ENCODE measurements at places on chromosomes 1 and 21.
A peak's percentile ranks its signal among the peaks of the same experiment; 100 is the strongest.

GRCh38 chr21:38626306-38626705 is 128.0 kb upstream of the ERG start:
- no peaks in the 10 kb centered on the region for H3K36me3 ChIP-seq
- H3K27ac ChIP-seq = no peak overlapping the region
- no peak overlapping the region for H3K4me3 ChIP-seq
- peaks cover 13% of the 10 kb centered on the region for H3K27me3 ChIP-seq
- no peak for DNase-seq

DNA sequence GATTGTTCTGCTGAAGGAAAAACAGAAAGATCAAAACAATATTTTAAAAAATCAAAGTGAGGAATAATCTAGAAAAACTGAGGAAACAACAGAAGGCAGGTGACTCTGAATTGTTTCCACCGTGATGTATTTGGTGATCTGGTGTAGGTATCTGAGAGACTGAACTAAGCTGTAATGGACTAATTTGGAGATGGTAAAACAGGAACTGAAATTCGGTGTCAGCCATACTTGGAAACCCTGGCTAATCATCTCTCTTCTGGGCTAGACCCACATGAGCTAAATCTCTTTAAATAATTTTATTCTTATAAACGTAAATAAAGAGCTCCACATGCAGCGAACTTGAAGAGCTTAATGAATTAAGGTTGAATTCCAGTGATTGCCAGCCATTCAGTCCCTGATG is 1226.1 kb downstream of the NCAM2 start:
- H3K27ac ChIP-seq = no peak overlapping the region
- DNase-seq = no peak
- no peaks in the 10 kb centered on the region for H3K27me3 ChIP-seq
- no peaks in the 10 kb centered on the region for H3K36me3 ChIP-seq

GRCh38 chr1:18463984-18464664 is 16.6 kb upstream of the KLHDC7A start:
- H3K4me1 ChIP-seq = no peaks in the 10 kb centered on the region
- DNase-seq = no peak
- peaks cover 26% of the 10 kb centered on the region for H3K27me3 ChIP-seq
- no peak overlapping the region for H3K27ac ChIP-seq
- H3K4me3 ChIP-seq = no peak overlapping the region

GRCh38 chr1:201324306-201324705 is 41.0 kb downstream of the PKP1 start:
- DNase-seq = no peak
- H3K27me3 ChIP-seq = peaks cover 42% of the 10 kb centered on the region
- no peak overlapping the region for H3K4me3 ChIP-seq
- no peak overlapping the region for H3K27ac ChIP-seq
- H3K4me1 ChIP-seq = no peaks in the 10 kb centered on the region

- no peak overlapping the region for H3K27ac ChIP-seq
- H3K4me1 ChIP-seq = no peaks in the 10 kb centered on the region
- no peak overlapping the region for H3K4me3 ChIP-seq
- H3K27me3 ChIP-seq = no peaks in the 10 kb centered on the region
- no peaks in the 10 kb centered on the region for H3K36me3 ChIP-seq
Measured at GRCh38 chr21:25700741-25701140, 34.0 kb downstream of the ATP5PF start.

DNA sequence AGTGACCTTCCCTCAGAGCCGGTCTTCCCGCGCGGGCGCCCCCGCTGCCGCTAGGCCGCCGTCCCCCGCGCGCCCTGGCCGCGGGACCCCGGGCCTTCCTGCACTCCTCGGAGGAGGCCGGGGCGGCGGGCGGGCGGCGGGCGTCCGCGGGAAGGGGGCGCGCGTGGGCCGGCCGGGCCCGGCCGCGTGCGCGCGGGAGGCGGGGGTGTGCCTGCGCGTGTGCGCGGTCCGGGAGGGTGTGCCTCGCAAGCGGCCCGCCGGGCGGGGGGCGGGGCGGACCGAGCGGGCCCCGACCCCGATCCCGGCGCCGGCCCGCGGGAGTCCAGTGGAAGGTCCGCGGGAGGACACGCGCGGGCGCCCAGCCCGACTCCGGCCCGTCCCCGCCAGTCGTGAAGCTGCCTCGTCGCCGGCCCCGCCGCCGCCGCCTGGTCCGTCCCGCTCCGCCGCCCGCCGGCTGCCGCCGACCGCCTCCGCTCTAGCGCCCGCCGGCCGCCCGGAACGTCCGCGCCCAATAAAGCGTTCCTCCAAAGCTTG is 438 bp downstream of the MRPS6 start:
- DNase-seq = peak; percentile 42
- H3K4me3 ChIP-seq = peak overlapping the region; percentile 94
- no peaks in the 10 kb centered on the region for H3K27me3 ChIP-seq

Data from effector memory CD8-positive, alpha-beta T cell (primary cell).